ENCODE measurements at places on chromosomes 2 and 18.

DNA sequence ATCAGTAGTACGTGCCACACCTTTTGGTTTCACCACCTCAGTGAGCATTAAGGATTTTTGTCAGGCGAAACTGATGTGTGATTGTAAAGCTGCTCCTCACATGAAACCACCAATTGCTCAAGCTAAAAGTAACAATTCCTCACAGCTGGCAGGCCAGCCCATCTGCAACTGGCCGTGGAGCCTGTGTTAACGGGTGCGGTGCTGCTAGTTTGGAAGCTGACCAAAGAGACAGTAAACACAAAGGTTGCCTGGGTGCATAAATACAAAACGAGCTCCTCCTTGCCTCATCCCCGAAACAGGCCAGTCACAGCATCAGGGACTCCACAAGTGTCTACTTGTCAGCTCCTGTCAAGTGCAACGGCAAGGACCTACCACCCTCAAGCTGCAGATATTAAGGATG lies 32.0 kb downstream of the LGALSL start:
- DNase-seq: peak; percentile 22

- DNase-seq: no peak
Observed at GRCh38 chr2:111100765-111101162, 19.9 kb upstream of the BCL2L11 start.

GRCh38 chr18:79552696-79553095 lies 126.9 kb upstream of the CTDP1 start:
- DNase-seq: no peak

DNA sequence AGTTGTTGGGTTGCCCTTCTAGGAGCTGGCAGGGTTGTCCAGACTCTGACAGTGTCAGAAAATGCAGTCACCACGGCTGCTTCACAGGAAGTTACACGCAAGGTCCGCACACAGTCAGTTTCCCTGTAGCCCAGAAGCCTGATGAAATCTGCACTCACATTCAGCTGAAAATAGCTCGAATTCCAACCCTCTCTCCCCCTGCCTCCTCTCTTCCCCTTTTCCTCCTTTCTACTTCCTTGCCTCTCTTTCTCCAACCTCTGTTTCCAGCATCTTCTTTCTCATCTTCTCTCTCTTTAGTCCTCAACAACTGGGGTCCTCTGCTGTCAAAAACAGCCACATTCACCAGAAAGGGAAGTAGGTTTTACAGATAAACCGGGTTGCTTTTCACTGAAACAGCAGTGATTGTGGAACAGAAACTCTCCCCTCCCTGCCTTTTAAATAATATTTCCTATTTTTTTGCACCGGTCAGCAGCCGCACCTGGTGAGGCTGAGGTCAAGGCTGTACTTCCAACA lies 69.3 kb downstream of the BCL11A start:
- DNase-seq: no peak

DNA sequence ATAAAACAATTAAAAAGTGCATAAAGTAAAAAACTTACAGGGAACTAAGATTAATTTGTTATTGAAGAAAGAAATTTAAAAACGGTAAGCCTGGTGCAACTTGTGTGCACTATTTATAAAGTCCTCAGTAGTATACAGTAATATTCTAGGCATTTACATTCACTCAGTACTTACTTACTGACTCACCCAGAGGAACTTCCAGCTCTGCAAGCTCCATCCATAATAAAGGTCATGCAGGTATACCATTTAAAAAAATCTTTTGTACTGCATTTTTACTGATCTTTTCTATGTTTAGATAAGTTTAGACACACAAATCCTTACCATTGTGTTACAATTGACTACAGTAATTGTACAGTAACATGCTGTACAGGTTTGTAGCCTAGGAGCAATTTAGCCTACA lies 51.5 kb upstream of the NXPH2 start:
- DNase-seq: no peak

DNA sequence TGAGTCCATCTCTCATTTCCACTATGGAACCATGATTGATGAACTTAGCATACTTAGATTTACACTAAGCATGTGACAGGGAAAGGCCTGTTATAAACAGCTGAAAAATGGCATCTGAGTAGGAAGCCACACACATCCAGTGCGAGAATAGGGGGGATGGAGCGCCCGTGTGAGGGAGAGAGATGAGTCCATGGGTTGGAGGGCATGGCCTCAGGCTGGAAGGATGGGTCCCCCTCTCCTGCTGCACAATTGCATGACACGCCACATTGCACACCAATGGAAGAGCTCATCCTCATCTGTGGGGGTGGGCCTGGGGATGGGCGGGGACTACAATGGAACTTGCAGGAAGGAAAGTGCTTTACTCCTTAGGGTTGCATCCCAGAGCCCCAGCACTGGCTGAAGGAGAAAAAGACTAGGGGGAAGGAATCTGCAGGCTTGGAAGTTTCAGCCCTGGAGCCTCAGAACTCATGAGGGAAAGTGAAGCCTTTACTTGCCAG lies 46.4 kb upstream of the CXCR4 start:
- no peak for DNase-seq

GRCh38 chr2:60830991-60831390 lies 50.4 kb upstream of the REL start:
- no peak for DNase-seq

DNA sequence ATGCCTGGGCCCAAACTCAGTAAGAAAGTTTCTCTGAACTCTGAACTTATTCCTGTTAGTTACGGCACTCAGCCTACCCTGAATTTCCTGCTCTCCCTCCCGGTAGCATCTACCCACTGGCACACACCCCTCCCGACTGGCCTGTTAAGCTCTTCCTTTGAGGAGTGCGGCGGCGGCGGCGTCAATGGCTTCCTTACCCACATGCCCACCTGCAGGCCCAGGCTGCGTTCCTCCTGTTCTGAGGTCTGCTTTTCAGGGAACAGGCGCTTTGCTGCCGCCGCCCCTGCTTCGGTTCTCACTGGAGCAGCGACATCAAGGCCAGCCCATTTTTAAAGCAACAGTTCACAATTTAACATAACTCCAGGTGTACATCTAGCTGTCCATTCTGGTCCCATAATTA lies 432.4 kb downstream of the DCDC2C start:
- no peak for DNase-seq

DNA sequence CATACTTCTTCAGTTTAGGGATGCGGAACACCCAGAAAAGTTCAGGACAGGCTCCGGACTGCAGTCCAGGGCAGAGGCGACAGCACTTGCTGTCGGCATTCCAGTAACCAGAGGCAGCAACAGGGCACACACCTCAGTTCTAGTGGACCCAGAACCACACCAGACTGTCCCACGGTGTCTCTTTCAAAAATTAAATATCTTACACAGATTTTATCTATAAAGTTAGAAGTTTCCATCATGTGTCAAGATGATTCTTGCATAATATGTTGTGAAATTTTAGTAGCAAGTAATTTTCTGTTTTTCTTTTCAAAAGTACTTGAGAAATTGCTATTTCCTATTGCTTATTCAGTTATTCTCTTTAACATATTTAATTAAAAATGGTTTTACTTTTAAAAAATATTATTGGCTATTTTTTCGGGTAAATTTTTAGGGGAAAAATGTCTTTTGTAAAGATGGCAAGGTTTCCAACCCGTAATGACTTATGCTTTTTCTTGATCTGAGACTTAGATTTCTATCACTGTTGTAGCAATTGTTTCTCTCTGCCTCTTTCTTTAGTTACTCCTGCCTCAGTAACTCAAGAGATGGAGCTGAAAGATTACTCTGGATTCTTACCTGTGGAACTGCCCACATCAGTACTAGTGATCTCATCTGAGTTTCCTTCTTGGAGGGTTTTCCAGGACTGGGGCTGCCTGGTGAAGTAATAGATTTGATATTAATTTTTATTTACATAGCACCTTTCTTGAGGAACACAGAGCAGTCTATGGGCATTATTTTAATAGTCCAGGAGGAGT lies 182.7 kb downstream of the LTBP1 start:
- no peak for DNase-seq

GRCh38 chr2:23497063-23497462 lies 112.1 kb downstream of the KLHL29 start:
- DNase-seq: no peak

DNA sequence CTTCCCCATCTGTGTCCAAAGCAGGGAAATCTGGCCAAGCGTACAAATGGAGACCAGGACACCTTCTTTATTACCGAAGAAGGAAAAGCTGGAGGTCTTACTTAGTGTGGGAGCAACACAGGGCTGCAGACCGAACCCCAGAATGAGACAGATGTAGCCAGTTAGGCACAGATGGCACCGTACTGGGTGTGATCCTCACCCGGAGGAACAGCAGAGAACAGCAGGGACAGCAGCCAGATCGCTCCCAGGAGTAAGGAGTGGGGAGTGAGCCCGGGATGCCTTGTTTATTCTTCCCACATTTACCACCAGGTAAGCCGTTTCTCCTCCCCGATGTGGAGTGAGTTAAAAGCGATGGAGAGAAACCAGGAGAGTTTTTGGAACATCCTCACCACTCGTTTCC lies 150.7 kb upstream of the SPRED2 start:
- no peak for DNase-seq

DNA sequence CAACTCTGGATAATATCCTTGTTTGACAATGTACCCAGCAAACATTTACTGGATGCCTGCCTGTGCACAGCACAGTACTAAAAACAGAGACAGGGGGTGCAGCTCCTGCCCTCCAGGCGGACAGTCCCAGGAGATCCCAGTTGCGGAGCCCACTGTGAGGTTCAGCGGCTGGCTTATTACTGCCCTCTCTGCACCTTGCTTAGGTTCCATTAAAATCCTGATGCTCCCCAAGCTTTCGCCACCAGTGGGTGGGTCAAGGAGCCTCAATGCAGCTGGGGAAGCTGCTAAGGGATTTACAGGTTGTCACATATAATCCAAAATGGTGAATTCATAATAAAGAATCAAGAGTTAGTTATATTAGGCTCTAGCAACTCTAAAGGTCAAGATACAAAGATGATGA lies 38.3 kb downstream of the CRACDL start:
- no peak for DNase-seq

DNA sequence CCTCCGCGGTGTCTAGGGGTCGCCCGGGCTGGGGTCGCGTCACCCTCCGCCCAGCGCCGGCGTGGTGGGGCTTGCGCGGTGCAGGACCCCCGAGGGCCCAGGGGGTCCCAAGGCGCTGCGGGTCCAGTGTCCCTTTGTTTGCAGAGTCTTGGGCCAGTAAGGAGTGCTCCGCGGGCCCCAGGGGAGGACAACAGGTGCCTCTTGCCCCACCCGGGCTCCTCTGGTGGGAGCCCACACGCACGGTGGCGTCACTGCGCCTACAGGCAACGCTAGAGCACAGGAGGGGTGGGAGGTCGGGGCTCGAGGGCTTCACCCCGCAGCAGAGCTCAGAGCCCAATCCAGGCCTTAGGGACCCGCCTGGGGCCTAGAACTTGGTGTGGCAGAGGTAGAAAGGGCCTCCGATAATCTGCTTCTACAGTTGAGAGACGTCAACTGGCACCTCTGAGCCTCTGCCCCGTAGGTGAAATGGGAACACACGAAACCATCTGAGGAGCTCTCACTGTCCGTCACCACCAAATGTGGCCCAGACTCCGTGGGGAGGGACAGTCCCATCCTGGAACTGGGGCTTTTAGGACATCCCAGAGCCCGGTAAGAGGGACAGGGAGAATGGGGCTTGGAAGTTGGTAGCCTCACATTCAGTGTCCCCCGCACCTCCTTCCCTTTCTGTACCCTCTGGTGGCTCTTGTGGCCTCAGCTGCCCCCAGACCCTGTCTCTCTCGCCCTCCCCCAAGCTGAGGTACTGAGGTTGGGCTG lies 1.4 kb downstream of the ARID5A start:
- no peak for DNase-seq

- no peak for DNase-seq
Observed at GRCh38 chr2:9355270-9355669, 68.1 kb downstream of the ITGB1BP1 start.

DNA sequence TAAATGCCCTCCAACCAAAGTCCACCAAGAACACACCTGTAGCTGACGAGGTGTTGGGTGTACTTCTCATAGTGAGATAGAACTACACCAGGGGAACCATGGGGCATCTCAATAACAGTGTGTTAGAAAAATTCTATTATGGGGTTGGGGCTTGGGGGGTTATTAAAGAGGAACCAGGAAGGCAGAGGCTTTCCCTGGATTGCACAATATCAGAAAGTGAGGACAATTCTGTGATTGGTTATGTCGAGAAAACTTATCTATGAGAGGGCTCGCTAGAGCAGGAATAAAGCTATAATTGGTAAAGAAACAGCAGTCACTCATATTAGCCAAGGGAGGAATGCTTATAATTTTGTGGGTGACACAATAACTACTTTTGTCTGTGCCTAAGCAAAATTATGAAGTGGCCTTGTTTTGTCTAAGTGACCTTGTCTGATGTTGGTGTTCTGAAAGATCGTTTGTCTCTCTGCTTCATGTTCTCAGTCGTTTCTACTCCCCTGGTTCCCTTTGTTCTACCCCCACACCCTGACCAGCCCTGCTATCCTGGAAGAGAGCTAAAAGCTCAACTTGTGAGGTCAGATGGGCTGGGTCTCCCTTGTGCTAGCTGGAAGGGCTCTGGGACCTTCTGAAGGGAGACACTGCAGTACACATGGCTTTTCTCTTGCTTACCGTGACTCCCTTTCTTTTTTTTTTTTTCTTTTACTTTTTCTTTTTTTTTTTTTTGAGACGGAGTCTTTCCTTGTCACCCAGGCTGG lies 21.6 kb upstream of the INO80C start:
- no peak for DNase-seq

DNA sequence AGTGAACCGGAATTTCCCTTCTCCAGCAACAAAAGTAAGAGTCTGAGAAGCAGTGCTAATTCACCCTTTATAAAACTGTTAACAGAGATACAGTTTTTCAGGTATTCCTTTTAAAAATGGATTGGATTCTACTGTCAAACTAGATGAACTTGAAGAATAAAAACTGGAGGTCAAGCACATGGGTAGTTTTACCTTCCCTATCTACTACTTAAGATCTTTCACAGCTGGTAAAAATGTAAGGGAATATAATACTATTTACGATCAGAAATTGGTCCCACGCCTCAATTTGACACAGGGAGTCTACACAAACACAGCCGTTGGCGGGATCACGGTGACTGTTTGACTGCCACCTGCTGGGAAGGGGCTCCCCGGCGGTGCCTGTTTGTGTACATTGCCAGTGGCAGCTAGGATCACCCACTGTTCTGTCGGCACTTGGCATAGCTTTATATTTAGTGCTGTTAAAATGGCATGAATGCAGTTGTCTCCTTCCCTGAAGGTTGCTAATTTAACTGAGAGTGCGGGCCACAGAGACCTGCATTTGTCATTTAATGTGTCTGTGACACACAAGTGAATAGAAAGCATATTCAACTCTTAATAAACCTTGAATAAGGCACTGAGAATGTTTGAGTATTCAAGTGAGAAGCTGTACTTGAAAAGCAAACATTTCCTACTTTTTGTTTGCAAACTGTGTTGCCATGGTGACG lies 59.5 kb downstream of the ABCG8 start:
- no peak for DNase-seq

DNA sequence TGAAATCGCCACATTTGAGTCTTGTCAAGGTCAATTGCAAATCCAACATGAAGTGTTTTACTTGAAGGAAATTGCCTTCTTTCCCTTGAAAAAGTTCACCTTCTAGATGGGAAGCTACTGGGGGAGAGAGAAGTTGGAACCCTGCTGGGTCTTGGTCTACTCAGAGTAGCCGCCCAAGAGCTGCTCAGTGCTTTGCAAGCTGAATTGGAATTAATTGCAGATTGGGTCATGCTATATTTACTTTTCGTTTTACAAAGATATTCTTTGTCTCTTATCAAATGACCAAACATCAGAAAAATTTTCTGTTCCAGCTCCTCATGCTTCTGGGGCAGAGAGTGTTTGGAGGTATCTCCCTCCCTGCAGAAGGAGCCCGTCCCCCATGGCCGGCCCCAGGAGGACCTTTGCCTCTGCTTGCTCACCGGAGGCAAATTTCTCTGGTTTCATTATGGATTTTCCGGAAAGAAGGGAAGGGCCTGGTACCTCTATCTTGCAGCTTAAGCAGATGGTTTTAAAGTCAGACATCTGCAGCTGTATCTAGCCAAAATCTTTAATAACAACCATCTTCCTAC lies 289.7 kb downstream of the MYT1L start:
- no peak for DNase-seq
